ENCODE measurements at places on chromosomes 7 and 10.

DNA sequence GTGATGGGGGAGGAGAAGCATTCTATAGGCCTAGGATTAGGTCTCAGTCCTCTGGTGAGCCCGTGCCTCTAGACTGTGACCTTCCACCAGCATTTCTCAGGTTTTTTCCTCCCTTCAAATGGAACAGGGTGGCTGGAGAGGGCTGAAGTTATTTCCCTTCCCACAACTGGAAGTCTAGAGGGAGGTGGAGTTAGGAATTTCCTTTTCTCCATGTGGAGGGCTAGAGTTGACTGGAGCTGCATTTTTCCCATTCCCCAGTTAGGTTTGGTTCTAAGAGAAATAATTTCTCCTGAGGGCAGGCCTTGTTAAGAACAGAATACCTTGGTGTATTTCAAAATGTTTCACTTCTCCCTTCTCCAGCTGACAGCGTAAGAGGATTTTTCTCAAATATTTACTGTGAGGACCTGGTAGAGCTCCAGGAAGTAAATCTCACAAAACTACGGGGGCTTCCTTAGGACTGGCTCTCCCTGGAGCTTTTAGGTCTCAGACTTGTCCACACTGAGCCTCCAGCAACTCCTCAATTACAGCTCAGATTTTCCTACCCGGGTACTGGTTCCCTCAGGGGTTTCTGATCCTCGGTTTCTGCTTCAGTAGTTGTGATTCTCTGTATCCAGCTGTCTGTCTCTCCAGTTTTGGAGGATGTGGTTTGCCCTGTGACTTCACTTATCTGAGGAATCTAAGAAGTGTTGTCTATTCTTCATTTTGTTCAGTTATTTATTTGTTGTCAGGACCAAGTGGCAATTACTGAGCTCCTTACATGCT is 6.0 kb upstream of the REEP3 start:
- DNase-seq, result no peak

DNA sequence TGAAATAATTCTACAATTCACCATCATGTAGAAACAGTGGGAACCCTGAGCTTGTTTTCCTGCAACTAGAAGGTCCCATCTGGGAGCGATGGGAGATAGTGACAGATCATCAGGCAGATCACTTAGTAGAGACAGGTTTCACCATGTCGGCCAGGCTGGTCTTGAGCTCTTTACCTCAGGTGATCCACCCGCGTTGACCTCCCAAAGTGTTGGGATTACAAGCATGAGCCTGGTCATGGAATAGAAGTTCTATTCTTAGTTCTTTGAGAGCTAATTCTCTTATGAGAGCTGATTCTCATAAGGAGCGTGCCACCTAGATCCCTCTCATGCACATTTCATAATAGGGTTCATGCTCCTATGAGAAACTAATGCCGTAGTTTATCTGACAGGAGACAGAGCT is 778.0 kb upstream of the AUTS2 start:
- DNase-seq, result no peak

- no peak for DNase-seq
Measured at GRCh38 chr7:70583965-70584883, 547.7 kb upstream of the GALNT17 start.

- DNase-seq, result no peak
Measured at GRCh38 chr10:132408367-132408781, 11.4 kb downstream of the PWWP2B start.

- DNase-seq, result no peak
Measured at GRCh38 chr7:10643545-10643944, 330.1 kb upstream of the PHF14 start.

DNA sequence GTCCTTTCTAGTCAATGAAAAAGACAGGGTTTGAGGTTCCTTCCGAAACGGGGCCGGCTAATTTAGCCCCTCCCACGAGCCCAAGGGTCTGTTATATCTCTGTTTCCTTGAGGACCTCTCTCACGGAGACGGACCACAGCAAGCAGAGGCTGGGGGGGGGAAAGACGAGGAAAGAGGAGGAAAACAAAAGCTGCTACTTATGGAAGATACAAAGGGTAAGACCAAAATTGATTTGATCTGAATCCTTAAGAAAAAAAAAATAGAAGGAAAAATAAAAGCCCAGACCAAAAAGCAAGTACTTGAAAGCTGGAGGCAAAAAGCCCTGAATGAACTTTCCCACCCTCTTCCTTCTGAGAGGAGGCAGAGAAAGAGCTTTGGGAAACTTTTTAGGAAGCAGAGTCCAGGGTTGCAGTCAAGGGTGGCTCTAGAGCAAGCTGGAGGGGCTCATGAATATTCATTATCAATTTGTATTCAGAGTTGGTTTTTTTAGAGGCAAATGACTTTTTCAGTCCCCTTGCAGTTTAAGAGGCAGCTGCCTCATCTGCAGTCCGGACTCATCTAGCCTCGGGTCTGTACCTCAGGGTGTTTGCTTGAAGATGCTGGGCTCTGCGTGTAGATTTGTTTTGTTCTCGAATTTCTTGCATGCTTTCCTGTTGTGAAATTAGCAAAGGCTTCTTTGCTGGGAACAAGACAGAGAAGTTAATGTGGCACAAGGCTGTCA is at the start of gene ENTPD1:
Gene ENTPD1 (plus strand): TSS at position 123 of the 721 bp plus-strand sequence. CDS start 77 bp downstream, at position 200.
- no peak for DNase-seq

- DNase-seq, result no peak
Measured at GRCh38 chr10:117242463-117242832, 1.5 kb downstream of the SLC18A2 start.

- no peak for DNase-seq
Measured at GRCh38 chr7:26337232-26337865, 45.7 kb downstream of the SNX10 start.

DNA sequence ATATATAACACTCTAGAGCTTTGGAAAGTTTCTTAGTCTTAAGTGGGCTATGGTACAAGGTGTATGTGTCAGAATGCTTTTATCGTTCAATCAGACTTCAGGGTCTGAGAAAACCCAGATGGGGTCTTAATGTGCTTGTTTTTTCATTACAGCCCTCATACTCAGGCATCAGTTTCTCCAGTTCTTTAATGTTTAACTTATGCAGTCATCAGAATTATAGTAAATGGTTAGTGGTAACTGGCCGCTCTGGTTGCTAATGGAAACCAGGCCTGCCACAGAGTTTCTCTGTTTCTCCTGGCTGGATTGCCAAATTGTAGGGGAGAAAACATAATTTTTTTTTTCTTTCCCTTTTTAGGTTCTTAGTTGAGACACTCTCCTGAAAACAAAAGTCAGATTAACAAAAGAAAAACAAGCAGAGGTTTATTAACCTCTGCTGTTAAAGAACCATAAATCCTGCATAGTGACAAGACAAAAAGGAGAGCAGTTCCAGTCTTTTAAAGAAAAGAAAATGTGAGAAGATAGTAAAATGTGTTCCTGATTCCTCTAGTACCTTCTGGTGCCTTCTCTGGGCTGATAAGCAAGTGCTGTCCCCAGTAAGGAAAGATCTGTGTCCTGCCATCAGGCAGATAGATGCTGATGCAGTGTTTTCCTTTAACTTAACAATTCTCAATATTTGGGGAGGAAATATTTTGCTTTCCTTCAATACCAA is 21.5 kb upstream of the GHITM start:
- no peak for DNase-seq

- DNase-seq, result no peak
Measured at GRCh38 chr10:6863381-6863780, 283.3 kb upstream of the PRKCQ start.

GRCh38 chr10:19817231-19817933 is 1.1 kb downstream of the PLXDC2 start:
- no peak for DNase-seq

GRCh38 chr10:100229819-100230422 is 525 bp upstream of the CHUK start:
- DNase-seq, result no peak

DNA sequence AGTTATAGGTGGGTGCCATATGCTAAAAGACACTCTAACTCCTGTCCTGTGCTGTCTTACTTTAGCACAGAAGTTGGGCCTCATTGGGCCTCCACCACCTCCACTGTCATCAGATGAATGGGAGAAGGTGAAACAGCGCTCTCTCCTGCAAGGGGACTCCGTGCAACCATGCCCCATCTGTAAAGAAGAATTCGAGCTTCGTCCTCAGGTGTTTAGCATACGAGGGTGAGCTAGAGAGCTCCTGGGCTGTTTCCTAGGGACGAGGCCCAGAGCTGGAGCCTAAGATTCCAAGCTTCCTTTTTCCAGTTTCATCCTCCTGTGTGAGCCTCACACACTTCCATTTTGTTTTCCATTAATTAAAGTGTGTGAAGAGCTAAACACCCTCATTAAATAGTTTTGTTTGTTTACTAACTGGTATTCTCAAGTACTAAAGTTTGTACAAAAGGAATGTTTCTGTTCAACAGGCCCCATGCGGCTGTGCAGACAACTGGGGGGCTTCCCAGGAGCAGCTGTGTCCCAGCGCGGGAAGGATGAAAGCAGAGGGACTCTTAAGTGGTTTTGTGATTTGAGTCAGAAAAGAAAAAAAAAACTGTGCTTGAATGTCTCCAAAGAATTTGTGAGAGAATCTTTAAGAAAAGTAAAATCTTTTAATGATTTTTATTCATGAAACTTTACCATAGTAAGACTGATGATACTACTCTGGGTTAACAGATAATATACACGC is 14.1 kb downstream of the RNF32 start:
- no peak for DNase-seq

GRCh38 chr10:76086761-76087639 is 655.6 kb downstream of the LRMDA start:
- DNase-seq, result peak; percentile 59

DNA sequence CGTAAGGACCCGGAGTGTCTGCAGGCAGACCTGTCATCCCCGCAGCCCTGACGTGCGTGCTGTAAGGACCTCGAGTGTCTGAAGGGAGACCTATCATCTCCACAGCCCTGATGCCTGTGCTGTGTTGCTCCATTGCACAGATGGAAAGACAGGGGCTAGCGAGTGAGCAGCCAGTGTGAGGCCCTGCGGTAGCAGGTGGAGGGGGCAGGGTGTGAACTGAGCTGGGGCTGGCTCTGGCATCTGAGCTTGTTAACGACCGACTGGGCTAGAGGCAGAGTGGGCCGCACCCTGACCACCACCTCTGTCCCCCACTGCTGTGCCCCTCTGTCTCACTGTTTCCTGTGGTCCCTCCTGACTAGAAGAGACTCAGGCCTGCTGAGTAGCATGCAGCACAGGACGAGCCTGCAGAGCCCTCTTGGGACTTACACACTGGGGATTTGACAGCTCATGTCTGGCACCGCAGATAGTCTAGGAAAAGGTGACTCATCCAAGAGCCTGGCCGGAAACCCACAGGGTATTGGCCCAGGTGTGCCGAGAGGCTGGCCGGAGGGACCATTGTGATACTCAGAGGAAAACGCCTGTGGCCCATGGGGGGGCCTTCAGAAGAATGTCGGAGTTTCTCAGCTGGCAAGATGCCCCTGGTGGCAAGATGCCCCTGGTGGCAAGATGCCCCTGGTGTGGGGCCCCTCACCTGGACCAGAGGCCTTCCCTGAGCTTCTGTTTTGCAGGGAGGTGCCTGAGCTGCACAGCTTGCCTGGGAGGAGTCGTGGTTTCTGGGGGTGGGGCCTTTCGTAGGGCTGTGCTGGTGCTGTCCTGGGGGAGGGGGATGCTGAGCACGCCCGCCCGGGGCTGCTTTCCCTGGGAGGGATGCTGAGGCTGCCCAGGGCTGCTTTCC is 34.3 kb downstream of the INPP5A start:
- DNase-seq, result no peak

GRCh38 chr10:74445493-74445892 is 294.5 kb downstream of the ADK start:
- no peak for DNase-seq

DNA sequence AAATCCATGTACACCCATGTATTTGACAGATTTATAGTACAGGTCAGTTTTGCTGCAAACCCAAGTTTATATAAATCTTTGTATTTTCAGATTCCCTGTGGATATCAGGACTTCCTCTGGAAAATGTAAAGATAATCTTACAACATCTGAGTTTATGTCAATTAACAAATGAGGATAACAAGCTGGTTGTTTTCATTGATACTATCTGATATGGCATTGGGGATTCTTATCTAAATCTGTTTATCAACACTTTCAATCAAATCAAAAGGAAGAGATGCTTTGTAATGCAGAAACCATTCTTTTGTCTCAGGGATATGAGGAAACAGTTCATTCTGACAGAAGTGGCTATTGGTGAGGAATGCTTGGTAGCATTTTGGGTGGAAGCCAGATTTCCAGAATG is 64.9 kb upstream of the FAM204A start:
- DNase-seq, result no peak

- DNase-seq, result no peak
Measured at GRCh38 chr7:155802906-155803417, 9.3 kb downstream of the SHH start.

DNA sequence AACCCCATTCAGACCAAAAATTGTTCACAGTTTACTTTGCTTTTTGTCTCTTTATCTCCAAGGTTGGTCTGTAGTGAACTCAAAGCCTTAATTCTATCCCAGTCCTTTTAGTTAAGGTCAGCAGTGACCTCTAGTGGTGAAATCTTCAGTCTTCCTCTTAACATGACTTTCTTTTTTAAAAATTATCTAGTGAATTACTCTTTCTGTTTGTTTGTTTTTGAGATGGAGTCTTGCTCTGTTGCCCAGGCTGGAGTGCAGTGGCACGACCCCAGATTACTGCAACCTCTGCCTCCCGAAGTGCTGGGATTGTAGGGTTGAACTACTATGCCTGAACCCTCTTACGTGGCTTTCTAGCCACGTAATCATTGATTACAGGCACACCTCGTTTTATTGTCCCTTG is 25.0 kb downstream of the ZNF487 start:
- peak; percentile 73 for DNase-seq

DNA sequence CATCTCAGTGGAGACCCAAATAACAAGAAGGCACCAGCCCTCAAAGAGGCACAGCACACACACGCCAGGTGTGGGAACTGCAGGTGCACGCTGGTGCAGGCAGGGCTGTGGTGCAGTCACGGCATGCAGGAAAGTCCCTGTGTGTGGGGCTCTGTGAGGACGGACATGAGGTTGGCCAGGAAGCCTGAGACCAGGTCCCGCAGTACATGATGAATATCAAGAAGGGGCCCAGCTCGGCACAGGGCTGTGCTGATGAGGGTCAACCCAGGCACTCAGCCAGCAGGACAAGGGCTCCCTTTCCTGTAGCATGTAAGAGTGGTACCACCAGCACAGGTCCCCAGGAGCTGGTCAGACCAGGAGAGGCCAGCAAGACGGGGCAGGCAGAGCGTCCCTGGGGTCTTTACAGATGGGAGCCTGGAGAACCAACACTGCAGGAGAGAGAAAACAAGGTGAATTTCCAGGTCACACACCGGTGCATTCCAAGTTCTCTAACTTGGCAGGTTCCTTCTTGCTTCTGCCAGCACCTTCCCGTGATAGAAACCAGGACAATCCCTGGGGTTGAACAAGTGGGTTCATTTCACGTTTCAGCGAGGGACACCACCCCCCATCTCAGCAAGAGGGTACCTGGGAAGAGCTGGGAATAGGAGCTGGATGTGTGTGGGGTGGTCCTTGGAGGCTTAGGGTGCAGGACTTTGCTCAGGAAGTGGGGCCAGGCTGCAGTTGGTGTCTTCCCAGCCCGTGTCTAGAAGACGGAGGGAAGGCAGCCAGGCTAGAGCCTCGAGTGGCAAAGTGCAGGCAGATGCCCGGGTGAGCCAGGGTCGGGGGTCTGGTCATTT is 244.8 kb upstream of the TCERG1L start:
- DNase-seq, result no peak
